ENCODE measurements at places on chromosomes 6 and 20.

DNA sequence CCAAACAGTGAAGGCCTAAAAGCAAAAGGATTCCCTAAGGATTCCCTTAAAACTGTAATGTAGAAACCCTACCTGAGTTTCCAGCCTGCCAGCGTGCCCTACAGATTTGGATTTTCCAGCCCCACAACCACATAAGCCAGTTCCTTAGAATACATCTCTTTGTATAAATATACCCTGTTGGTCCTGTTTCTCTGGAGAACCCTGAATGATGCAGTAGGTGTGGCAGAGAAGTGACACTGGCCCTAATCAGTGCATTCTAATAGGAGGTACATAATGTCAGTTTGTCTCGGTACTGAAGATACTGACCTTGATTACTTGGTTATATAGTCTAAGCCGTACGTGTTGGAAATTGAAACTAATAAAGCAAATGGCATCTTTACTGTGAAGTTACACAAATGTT lies 707.8 kb upstream of the SLC35B3 start:
- DNase-seq = no peak

- no peak for DNase-seq
Observed at GRCh38 chr6:22412994-22413393, 116.2 kb upstream of the PRL start.

DNA sequence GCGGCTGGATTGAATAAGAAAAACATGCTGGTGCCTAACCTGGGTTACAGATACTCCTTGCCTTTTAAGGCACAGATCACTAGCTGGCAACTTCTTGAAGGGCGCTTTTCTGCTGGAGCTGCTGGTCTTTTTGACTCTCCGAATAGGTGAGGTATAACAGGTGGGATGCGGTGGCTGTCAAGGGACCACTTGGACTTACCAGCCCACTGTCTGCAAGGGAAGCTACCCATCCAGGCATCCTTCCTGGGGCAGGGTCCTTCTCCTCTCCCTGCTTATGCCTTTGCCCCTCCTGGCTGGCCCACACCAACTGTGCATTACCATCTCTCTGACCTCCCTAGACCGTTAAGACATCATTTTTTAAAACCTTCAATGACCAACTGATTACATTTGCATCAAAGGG lies 57.4 kb downstream of the NPEPL1 start:
- DNase-seq = no peak

DNA sequence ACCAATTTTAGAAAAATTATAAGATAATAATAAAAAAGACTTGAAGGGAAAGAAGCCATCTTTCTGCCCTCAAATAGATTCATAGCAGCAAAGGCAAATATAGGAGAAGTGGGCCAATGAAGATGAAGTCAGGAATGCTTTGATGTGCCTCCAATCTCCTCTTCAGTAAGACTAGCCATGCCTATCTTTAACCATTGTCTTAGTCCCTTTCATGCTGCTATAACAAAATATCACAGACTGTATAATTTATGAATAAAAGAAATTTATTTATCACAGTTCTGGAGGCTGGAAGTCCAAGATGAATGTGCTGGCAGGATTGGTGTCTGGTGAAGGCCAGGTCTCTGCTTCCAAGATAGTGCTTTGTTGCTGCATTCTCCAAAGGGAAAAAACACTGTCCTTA lies 18.8 kb upstream of the SLC17A3 start:
- DNase-seq = no peak

DNA sequence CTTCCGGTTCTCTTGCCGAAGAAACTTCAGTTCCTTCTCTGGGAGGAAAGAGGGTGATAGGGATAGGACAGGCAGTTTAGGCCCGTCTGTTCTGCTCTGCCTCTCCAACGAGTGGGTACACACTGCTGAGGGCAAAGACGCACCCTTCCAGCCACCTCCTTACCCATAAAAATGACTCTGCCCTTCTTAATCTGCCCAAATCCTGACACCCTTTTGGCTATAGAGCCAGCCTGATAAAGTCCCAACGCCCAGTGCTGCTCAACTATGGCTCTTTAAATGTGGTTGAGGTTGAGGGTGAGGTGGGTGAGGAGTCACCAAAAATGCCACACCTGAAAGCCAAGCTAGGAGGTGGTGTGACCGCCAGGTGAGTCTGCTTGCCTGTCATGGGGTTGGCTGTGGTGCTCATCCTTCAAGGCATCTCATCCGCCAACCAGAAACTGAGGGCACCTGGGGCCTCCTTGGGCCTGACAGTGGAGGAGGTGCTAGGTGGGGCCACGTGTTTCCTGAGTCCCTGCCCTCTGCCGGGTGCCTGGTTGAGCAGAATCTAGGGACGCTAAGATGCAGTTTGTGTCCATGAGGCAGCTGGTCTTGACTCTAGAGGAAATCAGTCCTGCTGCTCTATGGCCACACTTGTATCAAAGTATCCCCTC lies 16.3 kb downstream of the CCDC167 start:
- no peak for DNase-seq

DNA sequence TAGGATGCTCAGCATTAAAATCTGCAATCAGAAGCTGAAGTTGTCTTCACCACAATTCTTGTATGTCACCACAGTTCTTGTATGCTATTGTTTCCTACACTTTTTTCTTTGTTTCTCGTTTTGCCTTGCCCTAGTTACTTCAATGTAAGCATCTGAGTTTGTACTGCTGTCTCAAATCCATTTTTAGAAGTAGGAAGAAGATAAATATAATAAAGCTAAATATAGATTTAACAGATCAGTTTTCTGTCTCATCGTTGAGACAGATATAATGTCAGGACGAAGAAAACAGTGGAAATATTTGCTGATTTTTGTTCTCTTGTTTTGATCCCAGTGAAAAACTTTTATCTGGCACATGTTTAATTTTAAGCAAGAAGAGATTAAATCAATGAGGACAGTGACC lies 318.0 kb downstream of the QKI start:
- DNase-seq = no peak

DNA sequence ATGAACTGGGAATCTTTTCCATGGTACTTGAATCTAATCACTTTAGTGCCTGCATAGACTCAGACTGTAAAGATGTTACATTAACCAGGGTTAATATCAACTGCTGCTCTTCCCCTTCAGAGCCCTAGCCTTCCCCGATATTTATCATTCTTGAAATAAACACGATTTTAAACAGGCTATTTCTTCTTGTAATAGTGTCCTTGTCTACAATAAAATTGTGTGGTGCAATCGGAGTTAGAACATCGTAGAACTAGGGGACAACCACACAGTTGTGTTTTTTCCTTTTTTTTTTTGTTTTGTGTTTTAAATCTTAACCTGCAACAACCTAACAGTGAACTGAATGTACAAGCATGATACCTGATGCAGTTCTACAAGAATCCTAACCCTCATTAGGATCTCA lies 4.5 kb downstream of the GJA1 start:
- no peak for DNase-seq

DNA sequence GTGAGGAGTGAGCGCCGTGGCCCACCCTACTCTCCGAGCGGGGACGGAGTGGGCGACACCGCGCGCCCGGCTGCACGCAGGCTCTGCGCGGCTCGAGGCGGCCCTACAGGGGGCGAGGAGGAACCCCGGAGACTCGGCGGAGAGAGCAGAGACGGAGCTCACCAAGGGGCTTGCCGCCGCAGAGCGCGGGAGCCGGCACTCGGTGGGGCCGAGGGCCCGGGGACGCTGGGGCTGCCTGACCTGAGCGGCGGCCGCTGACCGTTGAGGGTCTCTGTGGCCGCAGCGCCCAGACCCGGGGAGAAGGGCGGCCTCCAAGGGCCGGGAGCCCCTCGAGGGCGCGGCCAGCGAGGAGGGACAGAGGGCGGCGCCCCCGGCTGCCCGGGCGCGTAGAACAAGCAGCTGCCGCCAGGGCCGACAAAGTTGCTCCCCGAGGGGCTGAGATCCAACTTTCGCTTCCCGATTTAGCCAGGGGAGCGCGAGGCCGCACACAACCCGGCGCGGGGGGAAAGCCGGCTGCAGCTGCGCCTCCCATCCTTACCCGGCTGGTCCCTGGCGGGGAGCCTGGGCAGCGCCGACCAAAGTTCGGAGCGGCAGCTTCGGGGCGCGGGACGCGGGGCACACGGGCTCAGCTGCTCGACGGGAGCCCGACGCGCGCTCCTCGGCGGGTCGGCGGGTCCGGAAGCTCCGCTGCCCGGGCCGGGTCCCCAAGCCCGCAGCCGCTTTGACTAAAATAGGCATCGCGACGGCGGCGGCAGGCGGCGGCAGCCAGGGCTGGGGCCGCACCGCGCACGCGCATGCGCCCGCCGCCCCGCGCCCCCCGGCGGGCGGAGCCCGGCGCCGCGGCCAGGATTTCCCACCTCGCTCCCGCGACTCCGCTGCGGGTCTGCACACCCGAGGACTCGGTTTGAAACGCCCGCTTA lies 43.1 kb downstream of the POPDC3 start:
- peak; percentile 77 for DNase-seq

DNA sequence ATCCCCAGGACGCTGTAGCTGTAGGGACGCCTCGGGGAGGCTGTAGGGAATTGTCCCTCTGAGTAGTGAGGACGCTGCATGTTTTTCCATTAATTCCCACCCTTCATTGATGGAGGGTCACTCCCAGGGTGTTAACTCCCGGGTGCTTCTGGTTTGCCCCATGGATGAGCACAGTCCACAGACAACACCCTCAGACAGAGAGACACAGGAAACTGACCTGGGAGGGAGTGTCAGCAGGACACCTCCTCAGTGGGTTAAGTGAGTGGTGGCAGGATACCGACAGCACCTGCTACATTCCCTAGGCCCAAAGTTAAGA lies 53.5 kb downstream of the LINC00237 start:
- DNase-seq = no peak

DNA sequence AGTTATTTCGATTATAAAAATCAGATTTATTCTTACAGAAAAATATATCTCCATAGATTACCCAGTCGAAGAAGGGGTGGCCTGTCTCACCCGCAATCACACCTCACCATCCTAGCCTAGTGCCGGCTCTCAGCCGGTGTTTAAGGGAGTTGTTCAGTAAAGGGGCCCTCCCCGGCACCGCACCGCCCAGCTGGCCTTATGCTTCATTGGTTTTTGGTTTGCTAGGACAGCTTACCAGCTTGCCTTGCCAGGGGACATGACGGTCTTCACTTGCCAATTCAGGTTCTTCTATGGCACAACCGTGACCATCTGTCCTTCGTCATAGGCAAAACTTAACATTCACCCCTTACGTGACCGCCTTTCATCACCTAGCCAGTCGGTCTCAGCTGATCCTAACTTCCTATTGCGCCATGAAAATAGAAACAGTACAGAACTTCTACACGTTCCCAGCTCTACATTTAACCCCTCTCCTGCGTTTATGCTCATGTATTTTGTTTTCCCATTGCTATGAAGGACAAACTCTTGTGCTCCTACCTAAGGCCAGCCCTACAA lies 44.7 kb upstream of the SLC22A16 start:
- DNase-seq = no peak

- no peak for DNase-seq
Observed at GRCh38 chr6:140321891-140322290, 947.4 kb upstream of the CITED2 start.

DNA sequence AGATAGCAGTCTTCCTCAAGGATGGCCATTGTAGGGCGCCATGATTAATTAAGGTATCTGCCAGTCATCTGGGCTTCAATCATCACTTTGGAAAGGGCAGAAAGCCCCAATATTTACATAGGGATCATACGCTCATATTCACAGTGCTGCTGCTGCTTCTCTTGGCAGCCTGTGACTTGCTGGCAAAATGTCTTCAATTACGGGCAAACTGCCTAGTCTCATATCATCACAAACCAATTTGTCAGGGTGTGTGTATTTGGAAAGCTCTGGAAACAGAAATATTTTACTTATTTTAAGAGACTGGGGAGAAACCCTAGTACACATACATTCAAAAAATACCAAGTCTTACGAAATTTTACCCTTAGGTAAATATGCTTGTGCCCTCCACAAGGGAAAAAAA lies 77.6 kb downstream of the SAMD5 start:
- DNase-seq = no peak

DNA sequence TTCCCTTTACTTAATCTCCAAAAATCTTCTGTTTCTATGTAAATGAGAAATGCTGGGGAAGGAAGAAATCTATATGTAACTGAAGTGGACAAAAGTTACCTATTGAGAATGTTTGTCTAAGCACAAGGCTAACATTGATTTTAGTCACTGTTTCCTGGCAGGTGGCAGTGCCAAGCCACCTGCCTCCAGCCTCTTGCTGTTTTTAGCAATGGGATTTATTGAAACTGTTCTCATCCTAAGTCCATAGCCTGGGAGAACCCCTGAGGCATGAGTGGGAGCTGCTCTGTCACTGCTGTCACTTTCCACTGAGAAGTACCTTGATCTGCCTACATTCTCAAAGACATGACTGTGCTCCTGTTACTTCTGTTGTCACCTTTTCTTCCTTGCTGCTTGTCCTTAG lies 14.7 kb downstream of the ENPP3 start:
- DNase-seq = no peak

DNA sequence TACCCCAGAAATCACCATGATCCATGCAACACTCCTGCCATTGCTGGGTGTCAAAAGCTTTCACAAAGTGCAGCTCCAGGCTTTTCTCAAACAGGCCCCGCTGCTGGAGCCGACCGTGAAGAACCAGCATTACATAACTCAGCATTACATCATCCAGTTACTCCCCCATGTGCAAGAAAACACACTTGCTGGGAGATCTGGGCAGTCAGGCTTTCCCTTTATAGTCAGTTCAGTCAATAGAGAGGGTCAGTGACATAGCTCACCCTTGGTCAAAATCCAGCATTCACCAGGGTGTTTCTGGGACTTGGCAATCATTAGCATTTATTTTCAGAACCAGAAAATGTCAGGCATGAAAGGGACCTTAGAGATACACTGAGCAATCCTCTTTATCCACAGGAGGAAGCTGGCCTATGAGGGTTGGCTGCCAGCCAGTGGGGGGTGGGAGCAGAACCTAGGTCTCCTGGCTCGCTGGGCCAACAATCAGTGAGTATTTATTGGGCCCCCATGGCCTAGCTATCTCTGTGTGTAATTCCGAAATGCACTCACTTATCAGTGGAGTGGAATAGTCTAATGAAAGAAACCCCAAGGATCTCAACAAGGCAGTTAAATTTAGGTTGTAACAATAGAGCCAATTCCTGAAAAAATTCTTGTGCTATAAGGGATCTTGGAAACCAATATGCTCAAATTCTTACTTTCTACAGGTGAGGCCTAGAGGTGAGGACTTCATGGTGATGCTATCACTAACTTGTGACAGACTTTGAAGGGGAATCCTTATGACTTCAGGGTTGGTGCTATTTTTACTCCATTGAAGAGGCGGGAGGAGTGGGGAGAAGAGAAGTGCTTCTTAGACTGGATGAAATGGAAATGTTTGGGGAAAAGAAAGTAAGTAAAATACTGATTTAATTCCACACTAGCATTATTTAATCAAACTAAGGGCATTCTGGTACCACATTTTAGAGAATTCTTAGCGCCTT lies 54.6 kb downstream of the LYRM4 start:
- no peak for DNase-seq
